CD4-positive, alpha-beta T cell treated with Interleukin-12 subunit alpha and Interleukin-12 subunit beta, for 1 hour (primary cell): ENCODE measurements at places on chromosomes 12 and 14.

- no peak for DNase-seq
Measured at GRCh38 chr14:87181288-87181687, 811.7 kb downstream of the GALC start.

- DNase-seq, result no peak
Measured at GRCh38 chr14:61545726-61546455, 149.4 kb upstream of the HIF1A start.

DNA sequence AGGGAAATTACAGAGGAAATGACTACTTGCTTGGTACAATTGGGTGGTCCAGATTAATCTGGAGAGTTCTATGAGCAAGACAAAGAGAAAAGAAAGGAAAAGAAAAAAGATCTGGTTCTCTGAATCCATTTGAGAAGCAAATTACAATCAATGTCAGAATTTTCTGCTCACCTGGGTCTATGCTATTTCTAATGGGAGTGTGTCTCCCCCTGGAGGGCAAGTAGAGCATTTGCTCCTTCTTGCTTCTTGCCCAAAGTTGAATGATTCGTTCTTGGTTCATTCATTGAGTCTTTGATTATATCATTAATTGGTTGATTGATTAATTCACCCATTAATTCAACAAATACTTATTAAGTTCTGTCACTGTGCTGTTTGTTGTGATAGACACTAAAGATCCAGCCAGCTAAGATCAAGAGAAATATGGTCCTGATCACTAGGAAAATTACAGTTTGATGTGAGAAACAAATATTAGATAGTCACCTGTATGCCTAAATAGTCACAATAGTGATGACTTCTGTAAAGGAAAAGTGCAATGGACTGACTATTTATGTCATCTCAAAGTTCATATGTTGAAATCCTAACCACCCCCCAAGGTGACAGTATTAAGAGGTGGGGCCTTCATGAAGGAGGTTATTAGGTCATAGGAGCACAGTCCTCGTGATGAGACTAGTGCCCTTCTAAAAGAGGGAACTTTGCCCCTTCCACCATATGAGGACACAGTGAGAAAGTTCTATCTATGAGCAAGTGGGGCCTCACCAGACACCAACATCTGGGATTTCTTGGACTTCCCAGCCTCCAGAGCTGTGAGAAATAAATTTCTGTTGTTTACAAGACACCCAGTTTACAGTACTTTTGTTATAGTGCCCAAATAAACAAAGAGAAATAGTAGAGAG is 8.0 kb upstream of the ASB8 start:
- peak; percentile 79 for DNase-seq

DNA sequence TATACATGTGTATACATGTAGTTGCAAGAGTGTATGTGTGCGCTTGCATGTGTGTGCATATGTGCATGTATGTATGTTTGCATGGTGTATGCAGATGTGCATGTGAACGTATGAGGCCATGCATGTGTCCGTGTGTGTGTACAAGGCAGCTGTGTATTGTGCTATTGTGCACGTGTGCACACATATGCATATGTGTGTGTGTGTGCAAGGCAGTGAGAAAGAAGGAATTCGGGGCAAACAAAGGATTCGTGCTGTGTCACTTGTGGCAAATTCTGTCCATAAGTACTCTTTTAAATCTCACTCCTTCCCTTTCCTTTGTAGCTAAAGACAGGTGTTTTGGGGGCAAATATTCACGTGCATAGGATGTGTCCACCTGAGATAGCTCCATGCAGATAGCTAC is 227.1 kb downstream of the VRK1 start:
- DNase-seq, result no peak

DNA sequence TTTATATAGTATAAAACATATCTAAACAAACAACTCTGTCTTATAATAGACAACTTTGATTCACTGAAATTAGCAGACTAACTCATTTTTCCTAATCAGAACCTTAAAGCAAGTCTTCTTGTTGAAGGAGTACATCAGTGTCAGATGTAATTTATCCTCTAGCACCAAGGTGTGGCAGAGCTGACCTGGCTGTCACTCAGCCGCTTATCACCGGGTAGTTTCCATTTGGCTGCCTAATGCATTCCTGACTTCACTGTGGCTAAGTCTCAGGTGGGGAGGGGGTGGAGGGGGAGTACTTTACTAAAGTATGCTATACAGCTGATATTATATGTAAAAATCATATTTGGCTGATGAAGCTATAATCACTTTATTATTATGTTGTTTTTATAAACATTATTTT is 339.9 kb upstream of the RGS6 start:
- DNase-seq, result no peak

- DNase-seq, result no peak
Measured at GRCh38 chr14:104880584-104881210, 15.6 kb downstream of the CEP170B start.

- DNase-seq, result no peak
Measured at GRCh38 chr14:77883131-77883846, 83.4 kb downstream of the ADCK1 start.

DNA sequence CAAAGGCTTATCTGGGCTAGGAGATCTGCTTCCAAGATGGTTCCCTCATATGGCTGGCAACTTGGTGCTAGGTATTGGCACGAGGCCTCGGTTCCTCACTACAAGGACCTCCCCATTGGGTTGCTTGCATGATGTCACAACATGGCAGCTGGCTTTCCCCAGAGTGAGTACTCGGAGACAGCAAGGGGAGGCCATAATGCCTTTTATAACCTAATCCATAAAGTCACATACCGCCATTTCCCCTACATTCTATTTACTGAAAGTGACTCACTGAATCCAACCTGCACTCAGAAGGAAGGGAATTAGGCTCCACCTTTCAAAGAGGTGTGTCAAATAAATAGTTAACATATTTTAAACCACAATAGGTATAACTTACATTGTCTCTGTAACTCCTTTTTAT is 130.9 kb downstream of the SAMD4A start:
- no peak for DNase-seq

DNA sequence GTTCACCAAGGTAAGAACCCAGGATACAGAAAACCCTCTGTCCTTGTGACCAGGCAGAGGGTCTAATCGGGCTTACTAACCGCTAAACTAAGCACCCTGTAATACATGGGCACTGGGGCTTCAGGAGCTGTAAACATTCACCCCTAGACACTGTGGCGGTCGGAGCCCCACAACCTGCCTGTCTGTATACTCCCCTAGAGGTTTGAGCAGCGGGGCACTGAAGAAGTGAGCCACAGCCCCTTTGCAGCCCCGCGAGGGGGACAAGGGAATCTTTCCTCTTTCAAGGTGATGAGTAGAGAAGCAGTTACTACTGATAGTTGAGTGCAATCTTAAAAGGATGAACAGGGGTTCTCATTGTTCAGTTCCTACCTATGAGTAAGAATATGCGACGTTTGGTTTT is 397.2 kb downstream of the AEBP2 start:
- DNase-seq, result no peak

GRCh38 chr14:54169254-54169924 is 212.8 kb upstream of the BMP4 start:
- peak; percentile 1 for DNase-seq

DNA sequence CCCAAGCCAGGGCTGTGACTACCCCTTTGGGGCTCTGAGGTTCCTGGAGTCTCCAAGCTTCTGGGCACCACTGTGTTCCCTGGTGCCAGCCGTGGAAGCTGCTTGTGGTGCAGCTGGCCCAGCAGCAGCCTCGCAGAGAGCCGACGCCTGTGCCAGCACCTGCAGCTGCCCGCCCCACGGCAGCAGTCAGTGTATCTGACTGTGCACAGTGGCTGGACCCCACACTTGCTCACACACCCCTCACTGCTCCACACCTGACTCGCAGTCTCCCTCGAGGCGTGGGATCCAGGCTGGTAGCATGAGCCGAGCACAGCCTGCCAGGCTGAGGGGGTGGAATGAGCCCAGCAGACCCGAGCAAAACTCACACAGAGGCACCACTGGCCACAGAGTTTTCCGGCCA is 325.2 kb downstream of the PCNX1 start:
- no peak for DNase-seq

DNA sequence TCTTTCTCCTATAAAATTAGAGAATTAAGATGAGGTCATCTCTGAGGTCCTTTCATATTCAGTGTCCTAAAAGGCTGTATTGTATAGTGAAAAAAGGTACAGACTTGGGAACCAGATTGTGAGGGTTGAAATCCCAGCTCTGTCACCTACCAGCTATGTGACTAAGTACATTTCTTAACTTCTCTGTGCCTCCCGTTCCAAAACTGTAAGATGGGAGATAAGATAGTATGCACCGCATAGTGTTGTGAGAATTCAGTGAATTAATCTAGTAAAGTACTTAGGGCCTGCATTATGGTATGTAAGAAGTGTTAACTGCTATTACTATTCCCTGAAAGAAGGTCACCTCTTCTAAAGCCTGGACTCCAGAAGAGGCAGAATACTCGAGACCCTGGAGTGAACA is 60.6 kb downstream of the GNG2 start:
- no peak for DNase-seq

DNA sequence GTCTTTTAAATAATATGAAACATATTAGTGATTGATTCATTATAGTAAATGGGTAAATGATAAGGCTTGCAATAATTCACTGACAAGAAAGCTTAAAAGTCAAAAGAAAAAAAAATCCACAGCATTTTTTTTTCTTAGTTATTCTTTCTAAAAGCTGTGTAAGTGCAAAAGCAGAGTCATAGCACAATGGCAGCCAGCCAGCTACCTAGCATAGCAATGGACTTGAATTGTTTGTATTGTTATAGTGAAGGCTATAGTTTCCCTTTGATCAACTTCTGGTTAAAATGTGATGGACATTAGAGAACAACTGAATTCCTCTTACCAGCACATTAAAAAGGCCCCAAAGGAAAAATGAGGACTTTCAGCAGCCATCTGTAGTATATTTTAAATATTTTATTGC is 232.1 kb downstream of the NAV3 start:
- no peak for DNase-seq

DNA sequence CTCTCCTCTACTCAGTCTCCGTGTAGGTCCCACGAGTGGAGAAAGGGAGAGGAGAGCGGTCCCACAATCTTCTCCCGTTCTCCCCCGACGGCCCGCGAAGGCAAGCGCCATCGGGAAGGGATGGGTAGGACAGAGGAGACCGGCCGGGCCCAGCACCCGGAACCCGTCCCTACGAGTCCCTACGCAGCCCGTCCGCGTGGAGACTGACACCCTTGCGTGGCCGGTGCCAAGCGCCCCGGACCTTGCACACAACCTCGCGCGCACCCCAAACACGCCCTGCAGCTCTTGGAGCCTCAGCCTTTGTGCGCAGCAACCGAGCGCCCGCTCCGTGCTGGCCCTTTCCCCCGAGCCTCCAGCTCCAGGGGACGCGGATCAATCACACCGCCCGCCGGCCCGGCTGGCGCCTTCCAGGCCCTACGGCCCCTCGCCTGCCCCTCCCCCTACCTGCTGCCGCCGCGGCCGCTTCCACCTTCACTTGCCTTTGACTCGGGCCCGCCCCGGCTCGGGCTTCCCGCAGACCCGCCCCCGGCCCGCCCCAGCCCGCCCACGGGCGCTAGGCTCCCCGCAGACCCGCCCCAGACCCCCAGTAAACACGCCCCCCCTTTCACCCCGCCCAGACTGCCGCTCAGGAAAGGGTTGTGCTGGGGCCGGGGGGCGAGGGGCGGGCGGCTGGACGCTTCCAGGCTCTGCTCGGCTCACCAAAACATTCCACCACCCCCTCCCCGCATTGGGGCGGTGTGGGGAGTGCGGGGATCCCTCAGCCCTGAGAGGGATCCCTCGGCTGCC is at the start of gene NDRG2:
Gene NDRG2 (minus strand): TSS at position 477 of the 786 bp plus-strand sequence. CDS start 1,746 bp downstream, outside the sequence.
- peak; percentile 85 for DNase-seq

GRCh38 chr14:35549551-35549950 is 15.6 kb downstream of the INSM2 start:
- DNase-seq, result no peak

GRCh38 chr12:67921286-67921685 is 68.0 kb upstream of the IFNG-AS1 start:
- DNase-seq, result no peak

DNA sequence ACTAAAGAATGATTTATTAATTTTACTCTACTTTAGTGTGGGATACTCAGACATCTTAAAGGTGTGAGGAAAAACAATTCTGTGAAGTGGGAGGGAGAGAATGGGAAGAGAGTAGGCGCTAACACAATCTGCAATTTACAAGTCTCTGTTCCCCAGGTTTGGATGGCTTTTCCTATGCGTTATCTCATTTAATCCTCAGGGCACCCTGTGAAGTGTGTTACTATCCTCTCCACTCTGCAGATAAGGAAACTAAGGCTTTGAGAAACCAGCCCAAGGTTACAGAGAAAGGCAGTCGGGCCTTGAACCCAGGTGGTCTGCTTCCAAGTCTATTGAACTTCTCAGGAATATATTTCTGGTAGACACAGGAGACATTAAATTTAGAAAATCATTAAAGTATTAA is 36.2 kb upstream of the TUBA1C start:
- DNase-seq, result no peak

GRCh38 chr12:123237646-123238329 is 4.6 kb downstream of the MTRFR start:
- DNase-seq, result peak; percentile 77

DNA sequence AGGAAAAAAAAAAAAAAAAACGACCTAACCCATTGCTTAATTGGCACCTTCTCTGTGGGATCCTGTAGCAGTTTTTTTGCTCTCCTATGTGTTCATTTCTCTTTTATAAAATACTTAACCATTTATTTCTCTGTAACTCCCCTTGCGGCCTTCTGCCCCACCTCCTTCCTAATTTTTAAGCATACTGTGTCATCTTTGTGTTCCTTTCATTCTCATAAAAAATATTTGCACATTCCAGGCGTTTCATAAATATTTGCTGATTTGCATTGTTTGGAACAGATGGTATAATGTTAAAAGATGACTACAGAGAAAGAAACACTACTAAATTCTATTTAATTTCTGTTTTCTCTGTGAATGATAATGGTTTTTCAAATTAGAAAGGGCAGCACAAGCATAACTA is 77.9 kb downstream of the NPAS3 start:
- DNase-seq, result no peak

DNA sequence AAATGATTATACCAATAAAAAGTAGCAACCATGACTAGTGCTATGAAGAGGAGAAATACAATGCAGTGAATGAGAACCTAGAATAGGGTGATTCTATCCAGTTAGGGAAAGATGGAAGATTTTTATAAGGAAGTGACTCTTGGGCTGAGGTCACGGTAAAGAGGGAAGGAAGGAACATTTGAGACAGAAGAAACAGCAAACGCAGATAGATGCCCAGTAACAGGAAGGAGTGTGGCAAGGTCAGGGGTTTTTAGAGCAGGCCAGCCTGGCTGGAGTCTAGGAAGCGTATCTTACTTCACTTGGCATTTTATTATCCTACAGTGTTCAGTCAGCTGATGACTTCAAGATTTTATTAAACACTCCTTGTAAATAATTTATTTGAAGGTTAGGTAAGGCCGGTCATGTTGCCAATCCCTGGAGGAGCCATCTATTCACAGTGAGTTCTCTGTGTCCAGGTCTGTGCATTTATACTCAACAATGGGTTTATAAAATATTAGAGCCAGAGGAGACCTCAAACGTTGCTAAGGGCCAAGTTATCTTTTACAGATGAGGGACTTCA is 170.6 kb downstream of the PRKCH start:
- DNase-seq, result no peak
